ENCODE measurements at places on chromosomes 12 and 14. TPM values are rescaled to one million over a fixed set of nuclear protein-coding genes. Genes with fewer than 3 reads are reported as not detected.

HELB gene
- 3.1 TPM for total RNA-seq

GNB3 gene
- total RNA-seq: 10.4 TPM

KRT73 gene
- total RNA-seq: not detected

P2RX2 gene
- total RNA-seq: not detected

KRT7 gene
- total RNA-seq: 153 TPM

CCDC197 gene
- not detected for total RNA-seq

SERPINA12 gene
- total RNA-seq: not detected

SALL2 gene
- 18.0 TPM for total RNA-seq

MFAP5 gene
- 174 TPM for total RNA-seq

TBX5 gene
- total RNA-seq: not detected

CDC42BPB gene
- total RNA-seq: 96.5 TPM

GRCh38 chr12:1575408-1576401 lies 18.7 kb downstream of the FBXL14 start:
- DNase-seq: no peak

- no peak for DNase-seq
Measured at GRCh38 chr14:22517117-22517720, 71.8 kb downstream of the DAD1 start.

DNA sequence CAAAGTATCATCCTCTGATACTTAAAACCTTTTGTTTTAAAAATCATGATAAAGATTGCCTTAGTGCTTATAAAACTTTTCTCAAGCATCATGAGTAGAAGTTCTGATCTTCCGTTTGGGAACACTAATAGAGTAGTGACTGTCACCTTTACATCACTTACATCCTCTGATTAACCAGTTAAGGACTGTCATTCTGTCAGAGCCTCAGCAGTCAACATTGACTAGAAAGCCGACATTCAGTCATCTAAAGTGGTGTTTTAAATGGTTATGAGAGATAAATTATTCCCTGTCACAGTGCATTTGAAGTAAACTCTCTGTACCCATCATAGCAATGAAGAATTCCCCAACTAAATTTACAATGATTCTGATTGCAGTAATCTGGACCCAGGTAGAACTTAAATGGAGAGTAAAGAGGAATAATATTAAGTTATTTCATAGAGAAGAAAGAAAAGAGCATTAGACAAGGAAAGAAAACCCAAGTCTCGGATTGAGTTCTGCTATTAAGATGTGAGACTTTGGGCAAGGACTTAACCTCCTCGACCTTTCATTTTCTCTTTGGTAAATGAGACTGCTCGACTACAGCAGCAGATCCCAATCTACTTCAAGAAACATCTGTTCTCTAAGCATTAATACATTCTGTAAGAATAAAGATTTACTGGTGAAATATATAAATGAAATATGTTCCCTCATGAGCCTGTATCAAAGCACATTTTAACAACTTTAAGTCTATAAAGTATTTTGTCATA lies 563.9 kb upstream of the LMO3 start:
- no peak for DNase-seq

DNA sequence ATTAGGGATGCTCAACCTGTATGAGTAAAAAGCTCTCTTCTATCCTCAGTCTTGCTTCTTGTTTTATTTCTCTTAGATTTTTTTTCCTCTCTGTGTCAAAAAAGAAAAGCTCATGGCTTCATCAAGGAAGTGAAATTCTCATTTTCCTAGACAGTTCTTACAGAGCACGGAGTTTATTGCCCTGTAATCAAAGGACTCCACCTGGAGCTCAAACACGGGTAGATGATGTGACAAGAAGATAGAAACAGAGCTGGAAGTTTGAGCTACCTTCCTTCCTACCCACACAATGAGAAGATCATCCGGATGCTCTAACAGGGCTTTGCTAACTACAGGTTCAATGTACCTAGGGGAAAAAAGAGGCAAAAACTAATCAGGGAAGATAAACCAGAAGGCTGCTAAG lies 564.8 kb downstream of the MED13L start:
- DNase-seq: no peak

DNA sequence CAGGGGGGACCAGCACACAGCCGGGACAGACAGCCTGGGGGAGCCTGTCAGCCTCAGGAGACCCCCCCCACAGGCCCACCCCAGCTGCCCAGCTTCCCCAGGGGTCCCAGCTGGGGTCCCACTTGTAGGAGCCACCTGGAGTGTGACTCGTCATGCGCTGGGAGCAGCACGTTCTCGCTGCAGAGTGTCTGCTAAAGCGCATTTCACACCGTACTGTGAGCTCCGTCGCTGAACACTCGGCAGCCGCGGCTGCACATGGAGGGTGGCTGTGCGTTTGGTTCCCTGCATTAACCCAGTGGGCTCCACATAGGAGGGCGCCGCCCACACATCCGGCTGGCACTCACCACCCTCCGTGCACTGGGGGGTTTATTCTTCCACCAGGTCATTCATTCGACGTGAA lies 56.7 kb downstream of the FBRSL1 start:
- DNase-seq: no peak

DNA sequence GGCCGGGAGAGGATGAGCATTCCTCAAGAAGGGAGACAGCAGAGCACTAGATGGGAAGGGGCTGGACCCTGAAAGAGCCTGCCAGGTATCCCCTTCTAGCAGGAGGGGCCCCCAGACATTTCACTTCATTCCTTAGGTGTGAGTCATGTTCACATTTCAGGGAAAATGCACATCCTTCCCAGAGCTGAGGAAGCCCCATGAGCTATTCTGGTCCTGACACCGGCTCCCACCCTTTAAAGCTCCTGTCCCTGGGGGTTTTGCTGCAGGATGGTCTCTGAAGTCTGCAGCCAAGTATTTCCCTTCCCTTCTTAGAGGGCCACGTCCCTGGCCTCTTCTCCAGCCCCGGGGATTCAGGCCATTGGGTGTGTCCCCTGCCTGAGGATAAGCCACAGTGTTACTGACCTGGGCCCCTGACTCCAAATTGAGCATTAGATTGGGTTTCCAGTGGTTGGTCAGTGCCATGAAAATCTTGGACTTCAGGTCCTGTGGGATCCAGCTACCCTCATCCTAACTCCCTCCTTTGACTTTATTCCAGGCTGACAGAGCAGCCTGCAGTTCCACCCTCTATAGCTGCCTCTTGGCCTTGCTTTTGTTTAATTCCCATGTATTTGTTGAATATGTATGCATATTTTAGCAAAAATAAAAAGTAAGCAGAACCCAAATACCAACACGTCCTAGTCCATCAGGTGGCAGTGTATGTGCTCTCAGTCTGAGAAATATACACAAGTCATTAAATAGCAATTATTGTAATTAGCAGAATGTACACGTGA lies 267.1 kb downstream of the CACNA1C start:
- no peak for DNase-seq

GRCh38 chr12:115163710-115164109 lies 479.7 kb upstream of the TBX3 start:
- DNase-seq: no peak

- DNase-seq: no peak
Measured at GRCh38 chr12:108231109-108231905, 102.2 kb downstream of the WSCD2 start.

DNA sequence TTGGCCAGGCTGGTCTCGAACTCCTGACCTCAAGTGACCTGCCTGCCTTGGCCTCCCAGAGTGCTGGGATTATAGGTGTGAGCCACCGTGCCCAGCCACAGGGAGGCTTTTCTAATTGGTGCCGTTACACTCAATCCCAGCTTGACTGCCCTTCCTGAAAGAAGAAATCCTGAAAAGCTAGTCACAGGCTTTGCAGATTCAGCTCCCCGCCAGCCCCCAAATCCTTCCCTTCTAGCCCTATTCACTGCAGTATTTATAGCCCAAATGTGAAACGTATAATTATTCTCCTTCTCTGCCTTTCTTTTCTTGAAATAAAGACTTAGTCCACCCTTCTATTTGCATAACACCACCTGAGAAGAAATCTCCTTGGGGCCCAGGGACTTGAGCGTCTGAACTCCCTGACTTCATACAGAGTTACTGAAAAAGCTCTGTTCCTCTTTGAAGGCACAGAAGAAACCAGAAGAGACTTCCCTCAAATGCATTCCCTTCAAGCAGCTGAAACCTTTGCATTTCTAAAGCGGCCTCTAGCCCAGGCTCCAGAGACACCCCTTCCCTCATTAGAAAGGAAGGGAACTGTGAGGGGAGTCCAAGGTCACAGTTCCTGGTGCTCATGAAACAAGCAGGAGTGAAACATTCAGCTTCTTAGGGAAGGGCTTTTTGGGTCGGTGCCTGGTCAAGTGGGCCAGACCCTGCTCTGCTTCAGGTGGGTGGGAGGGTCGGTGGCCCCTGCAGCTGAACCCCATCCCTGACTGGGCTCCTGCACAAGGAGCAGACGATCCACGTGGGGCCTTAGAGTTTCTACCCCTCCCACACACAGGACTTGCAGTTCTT lies 42.3 kb upstream of the BATF start:
- DNase-seq: peak; percentile 43

DNA sequence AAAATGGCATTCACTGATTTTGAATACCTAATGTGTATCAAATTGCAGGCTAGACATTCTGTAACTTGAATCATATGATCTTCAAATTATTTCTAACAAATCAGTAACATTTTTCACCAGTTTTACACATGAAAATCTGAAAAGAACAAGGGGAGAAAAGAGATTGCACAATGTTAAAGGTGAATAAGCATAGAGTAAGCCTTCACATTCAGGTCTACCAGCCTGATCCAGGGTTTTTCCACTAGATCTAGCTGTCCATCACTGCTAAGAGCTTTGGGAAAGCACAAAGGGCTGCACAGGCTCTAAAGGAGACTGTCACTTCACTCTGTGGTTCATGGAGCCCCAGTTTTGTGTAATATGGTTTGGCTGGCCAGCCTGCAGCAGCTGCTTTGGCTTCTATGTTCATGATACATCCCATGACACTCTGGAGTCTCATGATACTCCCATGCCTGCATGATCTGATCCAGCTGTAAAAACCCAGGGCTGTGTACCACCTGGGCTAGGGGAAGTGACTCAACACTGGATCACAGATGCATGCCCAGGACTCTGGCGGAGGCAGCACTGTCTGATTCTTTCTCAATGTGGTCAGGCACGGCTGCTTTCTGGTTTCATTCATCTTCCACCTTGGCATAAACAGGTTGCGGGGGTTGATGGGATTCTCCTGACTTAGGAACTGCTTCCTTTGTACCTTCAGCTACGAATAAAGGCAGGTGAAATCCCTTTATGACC lies 859.7 kb downstream of the GALC start:
- no peak for DNase-seq

GRCh38 chr12:131430158-131430742 lies 280.6 kb upstream of the SFSWAP start:
- no peak for DNase-seq

- no peak for DNase-seq
Measured at GRCh38 chr12:132393991-132394949, 64.9 kb upstream of the GALNT9 start.

DNA sequence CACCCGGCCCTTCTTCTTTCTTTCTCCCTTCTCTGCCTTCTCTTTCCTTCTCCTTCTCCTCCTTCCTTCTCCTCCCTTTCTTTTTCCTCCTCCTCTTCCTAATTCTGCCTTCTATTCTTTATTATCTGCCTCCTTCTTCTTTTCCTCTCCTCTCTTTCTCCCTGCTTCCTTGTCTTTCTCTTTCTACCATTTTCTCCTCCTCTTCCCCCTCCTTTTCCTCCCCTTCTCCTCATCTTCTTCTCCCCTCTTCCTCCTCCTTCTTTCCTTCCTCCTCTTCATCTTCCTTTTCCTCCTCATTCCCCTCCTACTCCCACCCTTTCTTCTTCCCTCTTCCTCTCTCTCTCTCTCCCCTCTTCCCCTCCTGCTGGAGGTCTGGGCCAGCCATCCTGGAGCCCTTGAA lies 294.9 kb upstream of the CRY1 start:
- no peak for DNase-seq

- no peak for DNase-seq
Measured at GRCh38 chr12:105464406-105464805, 133.9 kb downstream of the C12orf75 start.

DNA sequence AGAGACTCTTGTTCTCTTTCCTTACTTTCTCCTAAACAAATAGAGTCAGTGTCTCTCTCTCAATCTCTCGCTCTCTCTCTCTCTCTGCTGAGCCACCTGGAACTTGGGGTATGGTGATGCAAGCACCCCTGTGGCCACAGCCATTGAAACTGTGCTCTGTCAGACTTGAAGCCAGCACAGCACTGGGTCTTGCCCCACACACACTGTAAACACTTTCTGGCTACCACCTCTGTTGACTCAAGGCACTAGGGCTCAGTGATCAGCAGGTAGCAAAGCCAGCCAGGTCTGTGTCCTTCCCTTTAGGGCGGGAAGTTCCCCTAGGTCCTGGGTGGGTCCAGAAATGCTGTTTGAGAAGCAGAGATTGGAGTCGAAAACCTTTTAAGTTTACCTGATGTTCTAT lies 125.9 kb upstream of the GARIN6 start:
- DNase-seq: no peak

- no peak for DNase-seq
Measured at GRCh38 chr12:74890237-74890599, 319.4 kb downstream of the KCNC2 start.

DNA sequence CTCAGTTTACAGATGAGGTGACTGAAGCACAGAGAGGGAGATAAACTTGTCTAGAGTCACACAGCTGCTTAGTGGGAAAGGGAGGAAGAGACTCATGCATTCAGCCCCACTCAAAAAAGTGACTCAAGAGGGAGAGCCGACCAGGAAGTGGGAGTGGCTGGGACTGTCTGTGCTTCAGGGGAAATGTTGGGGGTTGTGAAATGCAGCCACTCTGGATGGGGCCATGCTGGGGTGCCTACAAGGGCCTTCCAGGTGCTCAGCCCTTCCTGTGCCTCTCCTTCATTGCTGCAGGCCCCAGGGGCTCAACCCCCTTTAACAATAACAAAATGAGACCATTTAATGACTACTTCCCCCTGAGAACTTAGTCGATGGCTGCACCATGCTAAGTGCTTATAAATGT lies 41.8 kb downstream of the CACNA1C start:
- no peak for DNase-seq

DNA sequence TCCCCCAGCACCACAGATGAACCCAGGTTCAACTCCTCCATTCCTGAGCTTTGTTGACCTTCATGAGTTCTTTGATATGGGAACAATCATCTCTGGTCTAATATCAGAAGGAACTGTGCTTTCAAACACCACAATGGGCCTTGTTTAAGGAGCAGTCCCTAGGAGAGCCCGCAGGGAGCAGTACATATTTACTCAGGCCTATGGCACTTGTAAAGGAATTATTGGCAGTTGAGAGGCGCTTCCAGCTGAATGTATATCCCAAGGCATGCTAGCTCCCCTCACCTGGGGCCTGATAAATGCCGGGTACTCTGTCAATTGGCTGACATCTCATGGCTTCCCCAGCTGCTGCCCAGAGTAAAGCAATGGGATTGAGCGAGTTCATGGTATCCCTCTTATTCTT lies 76.2 kb downstream of the ZFP36L1 start:
- no peak for DNase-seq

- peak; percentile 22 for DNase-seq
Measured at GRCh38 chr14:100775351-100775830, 48.7 kb downstream of the DLK1 start.

- DNase-seq: no peak
Measured at GRCh38 chr14:84125676-84126075, 1404.3 kb upstream of the FLRT2 start.

- peak; percentile 71 for DNase-seq
Measured at GRCh38 chr14:73743431-73743931, 29.3 kb upstream of the PNMA1 start.
